NCI-H2171 treated with DMSO at 0.1 percent for 48 hours (cell line): ENCODE measurements at places on chromosomes 12 and 14.

DNA sequence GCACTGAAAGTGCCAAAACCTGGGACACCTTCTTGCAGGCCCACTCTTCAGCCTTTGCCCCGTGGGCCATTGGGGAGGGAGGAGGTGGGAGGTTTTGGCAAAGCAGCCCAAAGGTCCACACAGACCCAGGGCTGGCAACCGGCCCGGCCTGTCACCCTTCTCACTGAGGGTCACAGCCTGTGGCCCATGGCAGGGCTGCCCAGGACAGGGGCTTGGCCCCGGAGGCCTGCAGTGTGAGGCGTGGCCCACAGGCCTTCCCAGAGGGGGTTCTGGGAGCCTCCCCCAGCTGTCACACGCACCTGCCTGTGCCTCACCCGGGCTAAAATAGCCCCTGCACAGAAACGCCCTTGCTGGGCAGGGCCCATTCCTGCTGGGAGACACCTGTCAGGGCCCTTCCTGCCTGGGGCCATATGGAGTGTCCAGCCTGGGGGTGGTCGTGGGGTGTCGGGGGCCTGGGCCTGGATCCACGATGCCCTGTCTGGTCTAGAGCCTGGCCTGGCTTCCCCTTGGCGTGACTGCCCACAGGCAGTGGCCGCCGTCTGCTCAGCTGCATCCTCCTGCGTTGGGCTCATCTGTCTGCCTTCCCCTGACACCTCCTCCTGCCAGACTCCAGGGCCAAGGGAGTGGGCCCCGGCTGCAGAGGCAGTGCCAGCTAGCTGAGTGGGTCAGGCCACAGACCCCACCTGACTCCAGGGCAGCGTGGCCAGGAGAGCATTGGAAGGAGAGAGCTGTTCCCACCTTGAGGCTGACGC lies 19.2 kb downstream of the PACS2 start:
- DNase-seq, result no peak

GRCh38 chr14:73833530-73834260 lies 17.9 kb upstream of the PTGR2 start:
- no peak for DNase-seq

DNA sequence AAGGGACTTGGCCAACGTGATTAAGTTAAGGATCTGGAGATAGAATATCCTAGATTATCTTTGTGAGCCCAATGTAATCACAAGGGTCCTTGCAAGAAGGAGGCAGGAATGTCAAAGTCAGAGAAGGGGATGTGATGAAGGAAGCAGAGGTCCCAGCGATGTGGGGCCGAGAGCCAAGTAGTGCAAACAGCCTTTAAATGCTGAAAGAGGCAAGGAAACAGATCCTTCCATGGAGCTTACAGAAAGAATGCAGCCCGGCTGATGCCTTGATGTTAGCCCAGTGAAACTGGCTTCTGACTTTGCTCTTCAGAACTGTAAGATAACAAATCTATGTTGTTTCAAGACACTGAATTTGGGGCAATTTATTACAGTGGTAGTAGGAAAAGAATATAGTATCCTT lies 74.9 kb downstream of the NEDD1 start:
- DNase-seq, result no peak

GRCh38 chr12:39413836-39414771 lies 28.8 kb downstream of the KIF21A start:
- DNase-seq, result no peak

DNA sequence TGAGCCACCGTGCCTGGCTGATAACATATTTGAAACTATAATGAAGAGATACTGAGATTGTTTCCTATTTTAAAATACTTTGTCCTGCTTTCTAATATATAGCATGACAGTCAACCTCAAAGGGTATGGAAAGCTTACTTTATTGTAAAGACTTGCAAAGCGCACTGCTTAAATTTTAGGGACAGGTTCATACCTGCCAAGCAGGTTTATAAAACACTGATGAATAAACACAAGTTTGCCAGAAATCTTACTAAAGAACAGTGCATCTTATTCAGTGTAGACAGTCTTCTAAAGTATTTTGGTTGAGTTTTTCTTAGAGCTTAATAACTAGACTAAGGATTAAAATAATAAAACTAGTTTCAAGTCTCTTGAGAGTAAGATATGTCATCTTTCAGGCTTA lies 4.8 kb downstream of the C12orf71 start:
- DNase-seq, result no peak
